ENCODE measurements at places on chromosomes 6 and 20. TPM values are rescaled to one million over a fixed set of nuclear protein-coding genes. Genes with fewer than 3 reads are reported as not detected.

Gene MKKS
- polyA plus RNA-seq, result 12.5 TPM

Gene SLC2A10
- polyA plus RNA-seq, result not detected

Gene KIF25
- polyA plus RNA-seq, result not detected

Gene PXDC1
- 12.1 TPM for polyA plus RNA-seq

Gene ZHX3
- 15.3 TPM for polyA plus RNA-seq

Gene PAX1
- not detected for polyA plus RNA-seq
